Activated naive CD4-positive, alpha-beta T cell treated with anti-CD3 and anti-CD28 coated beads, Interleukin-2, amount 10 ng/mL, durations not matched to agents 5 hours and 36 hours (primary cell): ENCODE measurements at places on chromosomes 6 and 20. TPM values are rescaled to one million over a fixed set of nuclear protein-coding genes. Genes with fewer than 3 reads are reported as not detected.

COL9A3 gene
- total RNA-seq = not detected

CGA gene
- total RNA-seq = not detected

SCRT2 gene
- total RNA-seq = not detected

BMP5 gene
- not detected for total RNA-seq

C6orf58 gene
- not detected for total RNA-seq
